ENCODE measurements at places on chromosomes 6 and 20.
A peak's percentile ranks its signal among the peaks of the same experiment; 100 is the strongest.

GRCh38 chr6:168088161-168089053 is 9.4 kb upstream of the FRMD1 start:
- peak; percentile 50 for DNase-seq

- DNase-seq: no peak
Measured at GRCh38 chr20:63980317-63980805, 571 bp upstream of the PRPF6 start.

GRCh38 chr6:106168097-106168888 is 82.2 kb downstream of the PRDM1 start:
- DNase-seq: no peak

DNA sequence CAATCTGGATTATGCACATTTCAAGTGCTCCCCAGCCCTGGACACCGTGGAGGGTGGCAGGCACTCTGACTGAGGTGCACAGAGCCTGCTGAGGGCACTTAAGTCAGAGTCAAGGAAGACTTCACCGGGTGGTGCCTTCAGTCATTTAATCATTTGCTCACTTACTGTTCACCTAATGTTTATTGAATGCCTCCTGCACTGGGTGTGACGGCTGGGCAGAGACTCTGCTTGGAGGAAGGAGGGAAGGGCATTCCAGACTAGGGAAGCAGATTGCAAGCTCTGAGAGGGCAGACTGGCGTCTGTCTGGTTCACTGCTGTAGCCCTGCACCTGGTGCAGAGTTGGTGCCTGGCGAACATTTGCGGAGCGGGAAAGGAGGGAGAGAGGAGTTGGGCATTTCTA is 54.2 kb upstream of the FAM83D start:
- no peak for DNase-seq

DNA sequence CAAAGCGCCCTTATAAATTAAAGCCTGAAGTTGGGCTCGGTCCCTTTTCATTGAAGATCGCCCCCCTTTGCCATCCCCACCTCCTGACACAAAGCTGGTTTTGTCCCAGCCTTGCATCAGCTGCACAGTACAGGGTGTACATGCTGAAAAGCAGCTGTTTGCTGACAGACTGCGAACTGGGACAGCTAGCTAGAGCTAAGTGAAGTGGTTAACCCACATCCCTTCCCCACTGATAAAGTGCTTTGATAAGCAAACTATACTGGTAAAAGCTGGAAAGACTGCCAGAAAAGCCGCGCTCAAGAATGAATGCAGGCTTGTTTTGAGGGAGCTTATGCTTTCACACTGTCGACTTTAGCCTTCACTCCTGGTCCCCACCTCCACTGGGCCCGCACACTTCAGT is 207.3 kb downstream of the GMDS start:
- no peak for DNase-seq

DNA sequence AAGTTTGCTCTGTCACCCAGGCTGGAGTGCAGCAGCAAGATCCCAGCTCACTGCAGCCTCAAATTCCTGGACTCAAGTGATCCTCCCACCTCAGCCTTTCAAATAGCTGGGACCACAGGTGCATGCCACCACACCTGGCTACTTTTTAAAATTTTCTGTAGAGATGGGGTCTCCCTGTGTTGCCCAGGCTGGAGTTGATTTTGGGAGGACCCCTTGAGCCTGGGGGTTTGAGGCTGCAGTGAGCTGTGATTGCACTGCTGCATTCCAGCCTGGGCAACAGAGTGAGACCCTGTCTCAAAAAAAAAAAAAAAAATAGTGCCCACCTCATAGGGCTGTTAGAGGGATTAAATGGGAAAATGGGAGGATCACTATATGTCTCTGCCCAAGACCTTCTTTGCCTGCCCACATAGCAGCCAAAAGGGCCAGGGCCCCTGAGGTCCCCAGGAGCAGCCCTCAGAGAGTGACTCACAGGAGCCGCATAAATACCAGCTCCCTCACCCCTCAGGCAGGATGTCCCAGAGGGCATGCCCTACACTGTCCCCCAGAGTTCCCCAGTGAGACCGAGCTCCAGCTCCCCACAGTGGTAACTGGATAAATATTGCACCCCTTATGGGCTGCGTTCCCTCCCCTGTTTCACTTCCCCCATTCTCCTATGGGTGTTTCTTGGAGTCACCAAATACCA is 11.7 kb upstream of the MDGA1 start:
- DNase-seq: peak; percentile 25

- DNase-seq: no peak
Measured at GRCh38 chr20:44182863-44183262, 4.1 kb downstream of the JPH2 start.

DNA sequence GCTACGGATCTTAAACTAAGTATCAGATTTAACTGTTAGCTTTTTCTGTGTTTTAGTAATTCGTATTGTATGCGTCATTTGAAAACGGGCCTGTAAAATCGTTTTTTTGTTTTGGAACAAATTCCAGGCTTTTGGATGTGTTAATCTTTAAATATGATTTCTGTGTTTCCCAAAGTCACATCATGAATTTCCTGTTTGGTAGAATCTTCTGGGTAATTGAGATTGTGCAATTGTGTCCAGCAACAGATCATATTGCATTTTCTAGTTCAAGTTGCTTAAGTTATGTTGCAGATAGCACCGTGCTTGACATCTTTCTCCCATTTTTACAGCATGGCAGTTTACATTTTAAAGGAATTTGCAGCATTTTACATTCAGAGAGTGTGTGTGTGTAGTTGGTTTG is 1.9 kb downstream of the MAPK14 start:
- peak; percentile 80 for DNase-seq

All from EH (cell line).